Panc1 (cell line): ENCODE measurements at places on chromosomes 2 and 18.

- peak; percentile 36 for DNase-seq
Observed at GRCh38 chr2:134245340-134245984, 8.4 kb upstream of the MGAT5 start.

DNA sequence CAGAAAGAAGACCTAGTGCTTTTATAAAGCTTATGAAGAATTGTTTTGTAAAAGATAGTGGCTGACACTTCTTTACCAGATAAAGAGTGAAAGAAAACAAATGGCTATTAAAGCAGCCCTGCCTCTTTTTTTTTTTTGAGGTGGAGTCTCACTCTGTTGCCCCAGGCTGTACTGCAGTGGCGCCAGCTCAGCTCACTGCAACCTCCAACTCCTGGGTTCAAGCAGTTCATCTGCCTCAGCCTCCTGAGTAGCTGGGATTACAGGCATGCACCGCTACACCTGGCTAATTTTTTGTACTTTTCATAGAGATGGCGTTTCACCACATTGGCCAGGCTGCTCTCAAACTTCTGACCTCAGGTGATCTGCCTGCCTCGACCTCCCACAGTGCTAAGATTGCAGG is 12.9 kb downstream of the ARPC2 start:
- DNase-seq, result no peak

DNA sequence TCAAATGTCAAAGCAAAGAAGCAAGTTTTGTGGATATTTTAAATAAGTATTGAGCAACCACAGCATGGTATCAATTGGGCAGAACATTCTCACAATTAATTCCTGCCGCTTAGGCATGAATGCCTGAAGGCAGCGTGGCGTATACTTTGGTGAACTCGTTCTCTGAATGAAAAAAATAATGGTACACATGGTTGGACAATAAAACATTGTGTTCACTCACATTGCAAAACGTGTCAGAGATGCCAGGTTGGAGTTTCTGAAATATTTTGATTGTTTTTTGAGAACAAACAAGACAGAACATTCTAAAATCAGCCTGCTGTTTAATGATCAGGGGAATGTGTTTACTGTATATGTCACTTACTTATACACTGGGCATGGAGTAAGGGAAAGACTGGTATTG is 254.2 kb downstream of the CDH2 start:
- DNase-seq, result no peak

DNA sequence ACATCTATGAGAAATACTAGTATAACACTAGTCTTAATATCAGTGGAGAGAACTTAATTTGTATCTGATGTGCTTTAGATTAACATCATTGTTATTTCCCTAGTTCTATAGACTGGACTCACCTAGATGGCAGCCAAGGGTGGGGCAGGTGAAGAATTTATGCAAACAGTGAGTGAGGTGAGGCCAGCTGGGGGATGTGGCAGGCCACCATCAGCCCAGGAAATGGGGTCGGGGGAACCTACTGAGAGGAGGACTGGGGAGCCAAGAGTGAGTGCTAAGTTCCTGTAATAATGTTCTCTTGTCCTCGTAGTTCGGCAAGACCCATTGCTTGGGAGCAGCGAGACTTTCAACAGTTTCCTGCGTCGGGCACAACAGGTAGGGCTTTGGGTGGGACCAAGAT is 2.5 kb downstream of the SNX17 start:
- no peak for DNase-seq

DNA sequence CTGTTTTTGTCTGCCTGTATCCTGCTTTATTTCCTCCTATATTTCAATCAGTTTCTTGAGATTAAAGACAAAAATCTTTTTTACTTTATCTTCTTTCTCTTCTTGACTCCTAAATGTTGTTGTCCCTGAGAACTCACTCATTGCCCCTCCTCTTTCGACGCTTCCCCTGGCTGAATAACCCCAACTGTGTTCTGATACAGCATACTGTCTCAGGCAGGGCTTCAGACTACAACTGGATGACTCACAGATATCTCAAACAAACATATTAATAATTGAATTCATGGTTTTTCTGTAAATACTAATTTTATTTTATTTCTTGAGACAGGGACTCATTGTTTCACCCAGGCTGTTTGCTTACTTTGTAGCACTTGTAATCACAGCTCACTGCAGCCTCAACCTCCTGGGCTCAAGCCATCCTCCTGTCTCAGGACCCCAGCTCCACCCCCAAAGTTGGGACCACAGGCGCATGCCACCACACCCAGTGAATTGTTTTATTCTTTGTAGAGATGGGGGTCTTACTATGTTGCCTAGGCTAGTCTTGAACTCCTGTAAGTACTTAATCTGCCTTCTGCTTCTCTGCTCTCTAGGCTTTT is 9.4 kb downstream of the ITGAV start:
- DNase-seq, result no peak

- DNase-seq, result no peak
Observed at GRCh38 chr2:83364264-83364663, 1094.8 kb downstream of the SUCLG1 start.

GRCh38 chr2:234422273-234422732 is 74.6 kb downstream of the ARL4C start:
- peak; percentile 93 for DNase-seq

DNA sequence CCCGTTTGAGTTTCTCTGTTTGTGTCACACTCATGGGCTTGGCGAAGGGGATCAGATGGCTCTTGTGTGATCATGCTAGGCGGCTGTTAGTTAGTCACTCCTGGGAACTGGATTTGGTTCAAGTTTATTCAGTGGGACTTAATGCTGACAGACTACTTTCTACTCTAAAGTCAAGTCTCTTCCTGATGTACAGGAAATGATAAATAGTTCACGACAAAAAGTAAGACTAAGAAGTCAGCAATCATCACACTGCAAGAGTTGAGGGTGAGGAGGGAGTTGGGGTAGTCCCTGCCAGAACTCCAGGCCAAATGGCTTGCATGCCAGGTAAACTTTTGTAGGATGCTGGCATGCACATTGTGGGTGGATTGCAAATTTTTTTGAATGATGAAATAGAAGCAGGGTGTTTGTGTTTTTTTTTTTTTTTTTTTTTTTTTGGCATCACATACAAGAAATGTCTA is 25.1 kb upstream of the CCL20 start:
- DNase-seq, result no peak

DNA sequence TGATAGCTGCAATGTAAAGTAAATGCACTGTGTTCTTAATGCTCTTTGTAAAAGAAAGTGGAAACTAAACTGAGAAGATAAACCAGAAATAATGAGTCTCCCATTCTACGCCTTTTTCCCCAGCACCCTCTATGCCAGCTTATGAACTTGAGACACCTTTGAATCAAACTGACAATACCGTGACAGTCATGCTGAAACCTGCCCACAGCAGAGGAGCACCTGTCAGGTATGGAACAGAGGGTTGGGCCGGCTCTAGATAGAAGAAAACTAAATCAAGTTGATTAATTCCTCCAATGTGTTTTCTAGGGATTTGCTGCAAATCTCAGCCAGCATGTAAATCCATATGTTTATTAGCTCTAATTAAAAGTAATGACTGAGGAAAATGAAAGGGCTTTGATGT is 520.6 kb upstream of the RAB12 start:
- DNase-seq, result no peak

DNA sequence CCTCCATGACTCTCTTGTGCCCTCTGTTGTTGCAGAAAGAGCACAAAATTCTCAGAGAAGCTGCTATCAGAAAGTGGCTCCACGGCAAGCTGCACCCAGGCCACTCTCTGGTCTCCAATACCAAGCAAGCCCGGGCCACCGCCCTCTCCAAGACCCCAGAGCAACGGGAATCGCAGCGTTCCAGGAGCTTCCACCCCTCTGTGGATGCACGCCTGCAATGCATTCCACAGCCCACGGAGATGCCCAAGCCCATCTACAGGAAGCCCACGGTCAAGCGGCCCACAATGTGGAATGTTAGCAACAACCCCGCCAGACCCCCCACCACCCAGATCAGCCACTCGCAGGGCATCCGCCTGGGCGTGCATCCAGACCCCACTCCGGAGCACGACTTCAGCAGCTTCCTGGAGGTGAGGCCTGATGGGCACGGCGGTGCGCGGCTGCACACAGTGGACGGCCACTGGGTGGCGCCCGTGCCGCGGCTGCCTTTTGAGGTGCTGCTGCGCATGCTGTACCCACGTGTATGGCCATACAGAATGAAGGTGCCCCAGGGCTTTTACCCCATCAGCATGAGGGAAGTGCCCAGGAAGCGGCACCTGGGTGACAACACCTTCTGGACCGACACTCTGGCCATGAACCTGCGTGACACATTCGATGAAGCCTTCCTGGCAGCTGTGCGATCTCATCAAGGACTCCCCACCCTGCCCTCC is 6.3 kb downstream of the ANKRD53 start:
- DNase-seq, result no peak

GRCh38 chr2:15701991-15702390 is 110.3 kb downstream of the DDX1 start:
- no peak for DNase-seq

- no peak for DNase-seq
Observed at GRCh38 chr18:35489913-35490490, 7.8 kb downstream of the INO80C start.

DNA sequence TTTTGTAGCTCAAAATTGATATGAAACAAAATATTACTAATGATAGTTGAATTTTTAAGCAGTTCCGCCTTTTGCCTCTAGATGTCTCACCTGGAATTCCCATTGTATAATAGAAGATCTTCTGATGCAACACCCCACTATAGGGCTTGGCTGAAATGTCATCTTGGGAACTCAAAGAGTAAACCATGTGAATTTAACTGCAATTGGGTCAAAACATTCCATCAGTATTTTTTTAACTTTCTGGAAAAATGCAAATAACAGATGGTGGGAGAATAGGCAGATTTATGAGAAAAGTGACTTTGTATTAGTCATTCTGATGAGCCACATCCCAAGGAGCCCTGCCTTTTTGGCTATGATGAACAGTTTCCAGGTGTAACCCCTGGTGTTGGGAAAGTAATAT is 489.9 kb downstream of the NYAP2 start:
- DNase-seq, result peak; percentile 18

GRCh38 chr2:72934683-72935610 is 17.6 kb downstream of the EMX1 start:
- DNase-seq, result no peak

GRCh38 chr2:43537137-43537536 is 58.7 kb downstream of the THADA start:
- no peak for DNase-seq

- DNase-seq, result no peak
Observed at GRCh38 chr2:235083822-235084221, 132.0 kb downstream of the SH3BP4 start.

- DNase-seq, result no peak
Observed at GRCh38 chr18:4755848-4756247, 300.7 kb upstream of the DLGAP1 start.

- no peak for DNase-seq
Observed at GRCh38 chr2:168422584-168422983, 33.5 kb upstream of the CERS6 start.

DNA sequence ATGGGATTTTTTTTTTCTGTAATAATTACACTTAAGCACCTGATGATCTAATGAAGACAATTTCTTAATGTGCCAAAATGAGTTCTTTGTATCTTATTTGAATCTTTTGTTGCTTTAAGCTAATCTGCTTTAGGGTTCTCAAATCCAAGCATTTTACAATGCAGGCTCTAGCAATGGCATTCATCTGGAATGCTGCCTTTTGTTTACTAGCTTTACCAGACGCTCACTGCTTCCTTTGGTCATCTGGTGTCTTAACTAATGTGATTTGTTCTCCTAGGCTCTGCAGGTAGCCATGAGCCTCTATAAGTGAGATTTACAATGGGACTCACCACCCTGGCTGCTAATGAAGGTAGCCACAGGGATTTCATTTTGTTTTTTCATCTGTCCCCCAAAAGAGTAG is 100.3 kb downstream of the GREB1L start:
- no peak for DNase-seq

DNA sequence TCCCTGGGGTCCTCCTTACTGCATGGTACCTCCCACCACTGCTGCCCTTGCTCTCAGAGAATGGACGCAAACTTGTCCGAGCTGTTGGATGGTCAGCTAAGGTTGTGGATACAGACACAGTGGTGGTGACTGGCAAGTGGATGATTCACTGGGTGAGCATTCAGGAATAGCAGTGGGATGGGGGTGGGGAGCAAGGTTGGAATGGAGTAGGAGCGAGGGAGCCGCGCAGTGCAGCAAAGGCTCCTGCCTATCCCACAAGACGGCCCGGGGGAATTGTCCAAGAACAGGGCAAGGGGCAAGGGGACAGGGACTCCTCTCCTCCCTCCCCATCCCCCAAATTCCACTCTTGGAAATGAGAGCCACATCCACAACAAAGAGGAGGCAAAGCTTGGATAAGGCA is 102.2 kb downstream of the PIEZO2 start:
- DNase-seq, result no peak

DNA sequence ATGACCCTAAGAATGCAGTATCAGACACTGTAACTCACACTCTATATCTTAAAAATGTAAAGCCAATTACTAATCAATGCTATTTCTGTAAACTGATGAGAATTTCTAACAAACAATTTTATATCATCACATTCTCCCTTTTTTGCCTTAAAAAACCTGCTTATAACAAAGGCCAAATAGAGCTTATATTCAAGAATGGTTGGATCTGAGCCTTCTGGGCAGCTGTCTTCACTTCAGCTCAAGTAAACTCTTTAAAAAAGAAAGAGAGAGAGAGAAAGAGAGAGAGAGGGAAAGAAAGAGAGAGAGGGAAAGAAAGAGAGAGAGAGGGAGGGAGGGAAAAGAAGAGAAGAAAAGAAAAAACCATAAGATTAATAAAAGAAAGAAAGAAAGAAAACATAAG is 231.8 kb downstream of the KCNE4 start:
- no peak for DNase-seq

DNA sequence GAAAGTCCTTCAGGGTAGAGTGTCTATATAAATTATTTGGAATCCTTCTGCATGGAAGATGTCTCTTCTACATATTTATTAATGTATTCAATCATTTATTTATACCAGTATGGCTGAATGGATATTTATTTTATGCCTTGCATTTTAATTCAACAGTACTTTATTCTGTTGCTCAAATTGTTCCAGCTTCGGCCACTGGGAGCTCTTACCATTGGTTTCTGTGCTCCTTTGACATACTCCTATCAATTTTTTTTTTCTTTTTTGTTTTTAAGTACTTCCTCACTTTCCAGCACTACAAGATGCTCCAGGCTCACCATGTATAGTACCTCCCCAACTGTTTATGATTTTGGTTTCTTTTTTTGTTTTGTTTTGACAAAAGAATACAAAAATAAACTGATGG is 39.4 kb upstream of the WIPF1 start:
- no peak for DNase-seq

- no peak for DNase-seq
Observed at GRCh38 chr18:7104649-7105048, 12.9 kb downstream of the LAMA1 start.

DNA sequence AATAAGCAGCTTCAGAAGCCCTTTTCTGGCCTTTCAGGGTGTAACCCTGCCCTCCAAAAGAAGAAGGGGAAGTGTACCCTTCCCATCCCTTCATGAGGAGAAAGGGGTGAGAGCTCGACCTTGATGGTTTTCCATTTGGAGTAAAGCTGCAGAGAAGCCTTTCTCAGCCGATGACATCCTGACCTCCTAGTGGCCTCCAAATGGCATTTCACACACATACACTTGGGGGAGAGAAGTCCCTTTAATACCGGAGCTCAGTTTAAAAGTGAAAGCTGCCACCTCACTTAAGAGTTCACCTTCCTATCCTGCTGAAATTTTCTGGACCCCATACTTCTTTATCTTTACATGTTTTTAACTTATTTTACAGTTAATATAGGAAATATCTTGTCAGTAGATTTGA is 716.7 kb downstream of the DCDC2C start:
- DNase-seq, result no peak
